T-cell (primary cell): ENCODE measurements at places on chromosomes 4 and X.

DNA sequence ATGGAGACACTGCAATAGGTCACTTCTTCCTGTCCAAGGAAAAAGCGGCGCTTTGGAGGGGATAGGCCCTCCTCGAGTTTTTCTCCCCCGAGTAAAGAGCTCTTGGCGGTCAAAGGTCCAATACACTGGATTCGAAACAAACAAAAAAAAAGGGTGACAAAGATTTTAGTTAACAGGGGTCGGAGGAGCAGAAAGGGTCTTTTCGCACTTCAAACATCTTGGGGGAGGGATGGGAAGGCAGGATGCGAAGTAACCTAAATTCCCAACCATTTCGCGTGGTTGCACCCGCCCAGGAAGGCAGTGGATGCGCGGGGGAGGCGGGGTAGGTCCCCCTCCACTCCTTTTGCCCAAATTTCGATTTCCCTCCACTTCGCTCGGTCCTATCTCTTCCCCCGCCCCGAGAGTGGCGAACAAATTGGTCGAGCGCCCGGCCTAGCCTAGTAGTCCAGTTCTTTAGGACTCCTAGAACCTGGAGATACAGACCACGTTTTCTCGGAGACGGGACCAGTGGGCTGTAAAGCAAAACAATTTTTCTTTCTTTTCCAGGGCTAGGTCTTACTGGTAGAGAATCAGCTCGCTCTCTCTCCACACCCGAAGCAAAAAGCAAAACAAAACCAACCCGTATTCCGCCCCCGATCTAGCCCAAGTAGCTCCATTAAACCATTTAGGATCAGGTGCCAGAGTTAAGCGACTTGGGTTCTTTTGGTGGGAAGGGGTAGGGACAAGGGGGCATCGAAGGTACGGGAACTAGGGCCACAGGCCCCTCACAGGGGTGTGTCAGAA, 2.0 kb upstream of the STAG2 start:
- peak; percentile 25 for DNase-seq

- DNase-seq, result no peak
Measured at GRCh38 chr4:18366892-18367291, 345.3 kb upstream of the LCORL start.

DNA sequence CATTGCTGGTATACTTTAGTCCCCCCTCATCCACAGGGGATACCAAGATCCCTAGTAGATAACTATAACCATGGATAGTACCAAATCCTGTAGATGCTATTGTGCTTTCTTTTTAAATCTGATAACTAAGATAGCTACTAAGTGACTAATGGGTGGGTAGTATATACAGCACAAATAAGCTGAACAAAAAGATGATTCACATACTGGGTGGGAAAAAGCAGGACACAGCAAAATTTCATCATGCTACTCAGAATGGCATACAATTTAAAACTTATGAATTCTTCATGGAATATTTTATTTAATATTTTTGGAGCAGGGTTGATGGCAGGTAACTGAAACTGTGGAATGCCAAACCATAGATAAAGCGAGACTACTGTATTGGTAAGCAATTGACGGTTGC, 161.6 kb downstream of the IL15 start:
- no peak for DNase-seq

- no peak for DNase-seq
Measured at GRCh38 chr4:24533364-24533763, 51.0 kb downstream of the DHX15 start.

DNA sequence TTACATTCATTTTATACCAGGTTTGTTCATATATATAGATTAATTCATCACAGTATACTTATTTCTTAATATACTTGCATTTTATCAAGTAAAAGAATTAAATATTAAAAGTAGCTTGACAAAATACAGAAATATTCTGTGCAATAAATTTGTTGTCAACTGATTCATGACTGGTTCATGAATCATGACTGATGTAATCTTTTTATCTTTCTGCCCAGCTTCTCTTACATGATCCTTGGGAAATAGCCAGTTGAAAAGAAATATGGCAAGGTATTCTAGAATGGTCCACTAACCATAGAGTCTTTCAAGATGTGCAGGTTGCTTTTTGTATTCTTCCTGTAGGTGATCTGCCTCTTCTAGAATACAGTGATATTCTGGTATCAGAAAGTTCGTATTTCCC, 4.2 kb upstream of the CCNA2 start:
- DNase-seq, result no peak

DNA sequence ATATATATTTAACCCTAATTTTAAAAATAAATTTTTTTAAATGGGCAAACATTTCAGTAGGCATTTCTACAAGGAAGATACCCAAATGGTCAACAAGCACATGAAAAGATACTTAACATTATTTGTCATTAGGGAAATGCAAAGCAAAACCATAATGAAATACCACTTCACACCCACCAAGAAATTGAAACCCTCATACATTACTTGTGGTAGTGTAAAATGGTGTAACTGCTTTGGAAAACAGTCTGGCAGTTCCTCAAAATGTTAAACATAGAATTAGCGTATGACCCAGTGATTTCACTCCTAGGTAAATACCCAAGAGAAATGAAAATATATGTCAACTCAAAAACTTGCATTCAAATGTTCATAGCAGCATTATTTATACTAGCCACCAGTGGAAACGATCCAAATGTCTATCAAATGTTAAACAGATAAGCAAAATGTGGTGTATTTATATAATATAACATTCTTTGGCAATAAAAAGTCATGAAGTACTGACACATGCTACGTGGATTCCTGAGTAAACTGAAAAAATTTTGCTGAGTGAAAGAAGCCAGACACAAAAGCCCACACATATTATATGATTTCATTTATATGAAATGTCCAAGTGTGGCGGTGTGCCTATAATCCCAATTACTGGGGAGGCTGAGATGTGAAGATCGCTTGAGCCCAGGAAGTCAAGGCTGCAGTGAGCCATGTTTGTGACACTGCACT, 16.6 kb downstream of the TRIM2 start:
- DNase-seq, result no peak

- DNase-seq, result no peak
Measured at GRCh38 chr4:16820329-16820728, 78.1 kb downstream of the LDB2 start.

DNA sequence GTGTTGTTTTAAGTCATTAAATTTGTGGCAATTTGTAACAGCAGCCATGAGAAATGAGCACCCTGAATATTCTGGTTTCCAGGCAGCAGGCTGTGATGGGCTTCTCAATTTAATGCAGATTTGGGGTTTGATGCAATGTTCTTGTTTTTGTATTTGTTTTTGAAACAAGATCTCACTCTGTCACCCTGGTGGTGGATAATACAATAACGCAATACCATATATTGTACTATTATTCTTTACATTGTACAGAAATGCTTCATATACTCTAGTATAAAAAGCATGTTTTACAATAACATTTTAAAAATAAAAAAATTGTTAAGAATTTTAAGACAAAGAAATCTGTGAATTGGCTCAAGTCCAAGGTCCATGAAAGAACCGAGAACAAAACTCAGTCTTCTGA, 129.1 kb downstream of the USP46 start:
- DNase-seq, result no peak

DNA sequence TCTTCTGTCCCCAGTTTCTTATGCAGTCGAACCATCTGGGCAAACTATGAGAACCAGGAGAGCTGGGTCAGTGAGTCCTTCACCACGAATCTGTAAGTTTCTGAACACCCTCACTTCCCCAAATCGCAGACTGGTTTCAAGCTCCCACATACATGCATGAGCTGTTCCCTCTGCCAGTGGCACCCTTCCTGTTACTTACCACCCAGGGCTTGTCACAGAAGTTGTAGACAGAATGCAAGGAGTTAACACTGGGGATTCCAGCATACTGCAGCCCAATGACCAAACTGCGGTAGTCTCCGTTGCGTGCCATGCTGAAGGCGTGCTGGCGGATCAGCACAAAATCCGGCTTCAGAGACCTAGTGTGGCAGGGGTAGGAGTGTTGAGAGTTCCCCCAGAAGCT, 14.6 kb downstream of the SYN1 start:
- no peak for DNase-seq

DNA sequence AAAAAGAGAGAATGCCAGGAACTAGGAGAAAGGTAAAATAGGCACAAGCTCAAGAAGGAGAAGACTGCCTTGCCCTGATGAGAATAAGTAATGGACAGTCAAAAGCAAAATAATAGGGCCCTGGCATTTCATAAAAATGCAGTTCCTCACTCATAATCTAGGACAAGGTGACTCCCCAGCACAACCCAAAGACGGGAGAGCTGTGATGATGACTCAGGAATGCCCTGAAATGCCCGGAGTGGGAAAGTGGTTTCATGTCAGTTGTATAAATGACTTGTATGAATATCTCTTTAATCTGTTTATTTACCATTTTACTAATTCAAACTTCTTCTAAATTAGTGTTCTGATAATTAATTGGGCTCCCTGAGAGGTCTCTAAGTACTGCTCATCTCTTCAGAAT, 28.8 kb upstream of the SETD7 start:
- DNase-seq, result no peak

DNA sequence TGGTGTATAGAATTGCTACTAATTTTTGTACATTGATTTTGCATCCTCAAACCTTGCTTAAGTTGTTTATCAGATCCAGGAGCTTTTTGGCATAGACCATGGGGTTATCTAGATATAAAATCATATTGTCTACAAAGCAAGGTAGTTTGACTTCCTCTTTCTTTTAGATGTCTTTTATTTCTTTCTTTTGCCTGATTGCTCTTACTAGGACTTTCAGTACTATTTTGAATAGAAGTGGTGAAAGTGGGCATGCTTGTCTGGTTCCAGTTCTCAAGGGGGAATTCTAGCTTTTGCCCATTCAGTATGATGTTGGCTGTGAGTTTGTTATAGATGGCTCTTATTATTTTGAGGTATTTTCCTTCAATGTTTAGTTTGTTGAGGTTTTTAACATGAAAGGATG, 187.9 kb upstream of the LCORL start:
- DNase-seq, result no peak

DNA sequence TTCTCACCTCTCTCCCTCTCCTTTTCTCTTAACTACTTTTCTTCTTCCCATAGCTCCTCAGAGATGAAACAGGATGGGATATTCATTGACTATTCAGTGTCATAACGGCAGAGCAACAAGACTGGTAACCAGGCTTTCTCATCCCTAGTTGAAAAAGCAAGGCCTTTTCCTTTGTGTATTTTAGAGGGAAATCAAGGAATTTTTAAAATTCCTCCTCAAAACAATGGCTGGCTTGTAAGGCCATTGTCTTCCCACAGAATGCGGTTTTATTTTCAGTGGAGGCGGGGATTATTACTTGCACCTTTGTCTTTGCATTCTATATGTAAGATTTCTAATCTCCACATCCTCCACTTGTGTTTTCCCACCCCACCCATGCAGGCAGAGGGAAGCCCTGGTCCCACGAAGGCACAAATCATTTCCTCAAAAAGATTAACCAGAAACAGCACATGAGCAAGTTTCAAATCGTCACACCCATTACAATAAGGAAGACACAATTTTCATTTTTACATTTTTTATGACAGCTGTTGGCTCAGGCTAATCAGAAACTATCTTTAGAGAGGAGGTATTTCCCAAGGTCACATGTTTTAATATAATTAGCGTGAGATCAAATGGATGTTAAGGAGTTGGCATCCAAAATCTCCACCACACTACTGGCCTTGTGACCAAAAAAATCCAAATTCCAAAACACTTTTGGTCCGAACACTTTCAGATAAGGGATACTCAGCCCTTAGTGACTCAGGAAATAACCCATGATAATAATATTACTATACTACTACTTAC, 53.0 kb upstream of the KDR start:
- DNase-seq, result no peak

DNA sequence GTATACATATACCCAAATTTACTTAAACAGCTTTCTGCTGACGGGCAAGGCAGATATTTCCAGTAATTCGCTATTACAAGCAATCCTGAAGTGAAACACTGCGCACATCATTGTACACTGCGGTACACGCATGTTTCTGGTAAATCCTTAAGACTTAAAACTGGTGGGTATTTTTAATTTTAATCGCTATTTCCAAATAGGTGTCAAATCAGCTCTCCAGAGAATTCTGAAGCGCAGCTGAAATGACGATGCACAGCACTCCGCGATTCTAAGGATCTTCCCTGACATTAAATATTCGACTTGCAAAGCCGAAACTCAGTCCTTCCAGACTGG, 361 bp downstream of the TMEM128 start:
- DNase-seq, result no peak

- DNase-seq, result no peak
Measured at GRCh38 chrX:130253916-130254315, 14.8 kb downstream of the ZNF280C start.

DNA sequence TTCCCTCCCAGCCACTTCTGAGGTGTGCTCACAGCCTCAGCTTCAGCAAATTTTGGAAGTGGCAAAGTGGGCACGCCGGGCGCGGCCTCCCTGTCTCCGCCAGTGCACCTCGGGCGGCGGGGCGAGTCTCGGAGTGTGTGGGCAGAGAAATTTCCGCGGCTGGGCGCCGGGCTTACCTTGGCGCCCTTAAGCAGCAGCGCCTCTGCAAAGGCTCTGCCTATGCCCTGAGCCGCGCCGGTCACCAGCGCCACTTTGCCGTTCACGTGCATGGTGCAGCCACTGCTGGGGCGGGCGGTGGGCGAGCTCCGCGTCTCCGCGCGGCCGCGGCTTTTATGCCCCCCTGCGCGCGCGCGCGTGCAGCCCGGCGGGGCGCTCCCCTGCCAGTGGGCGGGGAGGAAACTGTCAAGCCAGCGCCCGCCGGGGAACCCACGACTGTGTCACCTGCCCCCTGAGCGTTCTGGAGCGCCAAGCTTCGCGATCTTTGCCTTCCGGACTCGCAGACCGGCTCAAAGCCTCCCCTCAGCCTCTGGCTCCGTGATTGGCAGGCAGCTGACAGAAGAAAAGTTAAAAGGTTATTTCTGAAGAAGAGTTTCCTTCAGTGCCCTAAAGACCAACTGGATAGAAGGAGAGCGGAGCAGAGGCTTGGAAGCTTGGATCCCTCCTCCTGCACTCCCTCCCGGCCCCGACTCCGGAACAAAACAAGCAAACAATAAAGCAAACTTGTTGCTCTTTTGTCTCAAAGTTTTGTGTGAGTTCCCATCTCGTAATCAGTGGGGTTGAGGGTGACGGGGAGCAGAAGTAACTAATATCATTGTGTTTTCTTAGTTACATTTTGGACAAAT, at the start of gene HPGD:
Gene HPGD (minus strand): TSS at position 306 of the 842 bp plus-strand sequence. CDS start 37 bp downstream, at position 269.
- DNase-seq, result peak; percentile 61

GRCh38 chrX:2283111-2283859, 217.5 kb downstream of the DHRSX start:
- no peak for DNase-seq

DNA sequence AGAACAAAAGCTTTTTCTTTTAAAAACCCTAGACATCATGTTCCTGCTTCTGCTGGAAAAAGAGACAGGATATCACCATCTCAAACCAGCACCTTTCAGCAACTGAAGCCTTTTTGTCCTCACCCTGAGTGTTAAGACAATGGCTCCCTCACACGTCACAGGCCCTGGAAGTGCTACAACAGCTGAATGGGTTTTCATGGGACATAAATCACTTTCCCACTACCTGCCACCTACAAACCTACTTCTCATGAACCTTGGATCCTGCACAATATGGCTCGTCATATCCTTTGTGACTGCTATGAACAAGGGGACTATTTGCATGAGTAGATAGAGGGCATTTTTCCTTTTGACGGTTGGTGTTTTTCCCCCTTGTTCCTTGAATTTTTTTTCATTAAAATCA, 93.6 kb downstream of the TSPAN5 start:
- DNase-seq, result no peak
